ENCODE measurements at places on chromosomes 4 and X.

- H3K36me3 ChIP-seq: no peaks in the 10 kb centered on the region
- H3K27me3 ChIP-seq: no peaks in the 10 kb centered on the region
- no peak for DNase-seq
- H3K27ac ChIP-seq: no peak overlapping the region
Measured at GRCh38 chrX:25131055-25131454, 115.3 kb upstream of the ARX start.

- H3K27me3 ChIP-seq: no peaks in the 10 kb centered on the region
- peak; percentile 70 for DNase-seq
- H3K4me1 ChIP-seq: peaks cover 7% of the 10 kb centered on the region
- H3K4me3 ChIP-seq: no peak overlapping the region
- H3K36me3 ChIP-seq: no peaks in the 10 kb centered on the region
Measured at GRCh38 chrX:7943600-7944245, 16.5 kb upstream of the PNPLA4 start.

DNA sequence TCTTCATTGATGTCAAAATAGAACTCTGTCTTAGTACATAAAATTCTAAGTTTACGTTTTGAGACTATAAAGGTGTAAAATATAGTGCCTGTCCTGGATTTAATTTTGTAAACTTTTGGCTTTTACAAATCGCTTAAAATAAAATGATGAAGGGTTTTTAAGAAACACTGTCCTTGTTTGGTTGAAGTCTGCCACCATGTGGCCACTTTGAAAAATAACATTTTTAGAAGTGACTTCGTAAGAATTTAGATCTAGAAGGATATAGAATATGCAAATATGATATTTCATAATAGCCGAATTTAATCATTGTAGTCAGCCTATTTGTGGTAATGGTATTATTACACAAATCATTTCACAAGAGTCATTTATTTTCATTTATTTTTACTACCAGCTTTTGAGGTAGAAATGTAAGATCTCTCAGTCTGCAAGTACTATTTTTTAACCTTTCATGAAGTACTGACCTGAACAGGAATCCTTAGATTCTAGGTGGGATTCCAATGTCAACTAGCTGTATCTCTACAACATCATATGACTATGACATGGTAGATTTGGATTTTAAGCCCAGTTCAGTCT, 31.0 kb upstream of the FAT4 start:
- H3K4me3 ChIP-seq: no peak overlapping the region
- no peaks in the 10 kb centered on the region for H3K36me3 ChIP-seq
- no peak overlapping the region for H3K27ac ChIP-seq
- no peaks in the 10 kb centered on the region for H3K4me1 ChIP-seq
- no peak for DNase-seq

DNA sequence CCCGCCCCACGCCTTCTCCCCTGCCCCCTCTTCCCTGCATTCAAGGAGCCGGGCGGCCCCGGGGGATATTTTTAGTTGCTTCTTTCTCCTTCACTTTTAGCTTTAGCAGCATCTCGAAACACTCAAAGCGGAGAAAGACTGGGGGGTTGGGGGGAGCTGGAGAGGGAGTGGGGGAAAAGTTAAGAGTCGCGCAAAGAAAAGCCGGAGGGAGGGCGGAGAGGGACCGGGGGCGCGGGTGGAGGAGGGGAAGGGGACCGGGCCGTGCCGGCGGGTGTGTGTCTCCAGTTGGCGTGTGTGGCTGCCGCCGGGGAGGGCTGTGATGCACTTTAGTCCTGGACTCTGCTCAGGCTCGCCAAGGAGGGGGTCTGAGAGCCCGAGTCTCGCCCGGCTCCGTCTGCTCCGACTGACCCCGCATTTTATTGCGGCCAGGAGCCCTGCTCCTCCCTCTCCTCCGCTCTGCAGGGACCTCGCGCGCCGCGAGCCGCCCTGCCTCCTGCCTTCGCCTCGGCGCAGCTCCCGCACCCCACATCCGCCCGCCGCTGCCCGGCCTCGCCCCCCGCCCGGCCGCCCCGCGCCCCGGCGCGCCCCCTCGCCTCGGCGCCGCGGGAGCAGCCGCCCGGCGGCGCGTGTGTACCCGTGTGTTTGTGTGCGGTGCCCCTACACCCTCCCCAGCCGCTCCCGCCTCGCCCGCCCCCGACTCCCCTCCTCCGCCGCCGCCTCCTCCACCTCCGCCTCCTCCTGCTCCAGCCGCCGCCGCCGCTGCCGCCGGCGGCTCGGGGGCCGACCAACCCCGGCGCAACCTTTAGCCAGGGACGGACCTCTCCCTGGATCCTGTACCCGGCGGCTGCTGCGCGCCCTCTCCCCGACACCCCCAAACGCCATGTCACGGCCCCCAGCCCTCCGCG, 1.4 kb downstream of the ZNF827 start:
- H3K4me1 ChIP-seq: peaks cover 8% of the 10 kb centered on the region
- H3K27ac ChIP-seq: peak overlapping the region; percentile 95
- no peaks in the 10 kb centered on the region for H3K27me3 ChIP-seq
- no peaks in the 10 kb centered on the region for H3K36me3 ChIP-seq
- peak overlapping the region; percentile 85 for H3K4me3 ChIP-seq
- DNase-seq: peak; percentile 76
